Foreskin melanocyte (primary cell): ENCODE measurements at places on chromosomes 4 and X.
A peak's percentile ranks its signal among the peaks of the same experiment; 100 is the strongest.

DNA sequence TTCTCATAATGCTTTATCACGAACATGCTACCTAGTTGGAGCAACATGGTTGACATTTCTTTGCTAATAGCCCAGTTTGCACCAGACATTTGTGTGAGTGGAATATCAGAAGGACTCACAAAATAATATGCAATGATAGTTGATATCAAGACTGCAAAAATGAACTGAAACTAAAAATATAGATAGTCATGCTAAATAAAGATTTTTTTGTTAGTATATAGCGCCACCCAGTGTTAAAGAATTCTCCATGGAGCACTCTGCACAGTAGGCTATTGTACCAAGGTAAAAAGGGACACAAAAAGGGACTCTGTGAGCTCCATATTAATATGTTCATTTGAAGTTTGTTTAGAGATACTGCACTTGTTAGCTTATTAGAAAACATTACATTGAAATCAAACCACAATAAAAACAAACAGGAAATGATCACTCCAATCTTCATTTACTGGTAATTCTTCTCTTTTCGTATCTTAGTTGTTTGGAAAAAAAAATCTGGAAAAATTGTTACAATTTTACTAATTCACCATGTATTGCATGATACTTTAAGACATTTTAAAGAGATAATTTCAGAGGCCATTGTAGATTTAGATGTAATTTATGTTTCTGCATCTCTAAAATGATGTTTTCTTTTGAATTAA, 1509.6 kb downstream of the ADGRL3 start:
- DNase-seq = peak; percentile 67

DNA sequence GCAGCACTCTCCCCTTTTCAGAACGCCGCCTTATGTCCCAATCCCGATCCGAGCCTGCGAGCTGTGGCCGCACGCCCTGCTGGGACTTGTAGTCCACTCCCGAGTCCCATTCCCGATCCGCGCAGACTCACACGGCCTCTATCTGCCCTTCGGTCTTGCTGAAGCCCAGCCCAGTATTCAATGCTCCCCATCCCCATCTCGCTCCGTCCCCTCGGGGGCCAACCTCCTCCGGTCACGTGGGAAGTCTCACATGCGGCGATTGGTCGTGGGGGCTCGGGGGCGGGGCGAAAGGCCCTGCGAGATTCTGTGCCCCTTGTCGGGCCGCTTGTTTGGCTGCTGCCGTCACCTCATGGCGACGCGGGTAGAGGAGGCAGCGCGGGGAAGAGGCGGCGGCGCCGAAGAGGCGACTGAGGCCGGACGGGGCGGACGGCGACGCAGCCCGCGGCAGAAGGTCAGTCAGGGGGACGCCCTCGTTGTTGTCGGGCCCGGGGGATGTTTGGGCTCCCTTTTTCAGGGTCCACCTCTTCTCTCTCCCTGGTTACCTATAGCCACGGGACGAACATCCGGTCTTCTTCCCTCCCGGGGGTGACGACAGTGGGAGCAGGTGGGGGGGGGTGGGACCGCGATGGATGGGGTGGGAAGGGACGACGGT, at the start of gene TXLNG:
Gene TXLNG (plus strand): TSS at position 328 of the 652 bp plus-strand sequence. CDS start 22 bp downstream, at position 350.
- peak; percentile 96 for DNase-seq

GRCh38 chrX:101659601-101660063, at the start of gene ARMCX2:
ARMCX2 (minus strand) TSS chrX:101659850; CDS start chrX:101657588, 2,262 bp downstream.
- no peak for DNase-seq

DNA sequence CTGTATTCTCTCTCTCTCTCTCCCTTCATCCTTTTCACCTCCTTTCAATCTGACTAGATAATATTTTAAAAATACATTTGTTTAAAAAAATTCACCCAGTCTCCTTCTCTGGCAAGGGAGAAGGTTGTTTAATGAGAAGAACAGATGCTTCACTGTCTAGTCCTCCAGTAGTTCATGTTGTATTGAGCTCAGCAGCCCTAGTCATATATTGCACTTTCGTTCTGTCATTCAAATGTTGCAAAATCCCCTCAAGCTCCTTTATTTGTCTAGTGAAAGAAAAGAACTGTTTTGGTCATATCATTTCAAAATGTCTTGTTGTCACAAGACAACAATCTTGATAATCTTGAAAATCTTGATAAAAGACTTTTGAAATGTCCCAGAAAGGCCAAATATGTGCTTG, 248.0 kb downstream of the GALNTL6 start:
- DNase-seq = peak; percentile 70

DNA sequence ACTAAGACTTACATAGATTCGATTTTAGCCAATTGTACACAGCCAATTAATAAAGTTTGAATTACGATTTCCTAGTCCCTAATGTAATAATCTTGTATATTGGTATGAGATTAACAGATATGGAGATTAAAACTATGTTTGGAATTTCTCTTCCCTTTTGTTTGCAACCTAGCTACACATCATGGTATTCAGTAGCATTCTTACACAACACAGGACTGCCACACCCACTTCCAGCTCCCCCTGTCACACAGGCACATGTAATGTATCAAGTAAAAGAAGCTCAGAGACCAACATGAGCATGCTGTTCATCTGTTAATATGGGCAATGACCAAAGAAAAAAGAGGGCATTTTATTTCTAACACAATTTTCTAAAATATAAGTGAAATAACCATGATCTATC, 12.8 kb downstream of the SLC6A14 start:
- DNase-seq = no peak

GRCh38 chr4:76342191-76342590, 35.7 kb downstream of the STBD1 start:
- DNase-seq = no peak

- DNase-seq = no peak
These were observed 255.1 kb upstream of the GK2 start for GRCh38 chr4:79663141-79663540.

- no peak for DNase-seq
These were observed 41.1 kb downstream of the LIMCH1 start for GRCh38 chr4:41579043-41579442.

DNA sequence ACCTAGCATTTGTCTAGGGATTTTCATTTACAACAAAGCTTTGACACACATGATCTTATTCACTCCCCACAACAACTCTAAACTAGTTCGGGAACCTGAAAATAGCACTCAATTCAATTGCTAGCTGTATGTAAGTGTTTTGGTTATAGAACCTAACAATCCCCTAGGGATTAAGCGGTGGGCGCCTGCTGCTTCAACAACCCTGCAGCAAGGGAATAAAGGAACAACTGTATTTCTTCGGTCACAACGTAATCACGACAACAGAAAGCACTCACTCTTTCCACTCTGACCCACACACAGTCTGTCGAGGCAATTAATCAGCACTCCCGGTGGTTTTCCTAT, 674 bp upstream of the DIAPH2 start:
- DNase-seq = peak; percentile 36

DNA sequence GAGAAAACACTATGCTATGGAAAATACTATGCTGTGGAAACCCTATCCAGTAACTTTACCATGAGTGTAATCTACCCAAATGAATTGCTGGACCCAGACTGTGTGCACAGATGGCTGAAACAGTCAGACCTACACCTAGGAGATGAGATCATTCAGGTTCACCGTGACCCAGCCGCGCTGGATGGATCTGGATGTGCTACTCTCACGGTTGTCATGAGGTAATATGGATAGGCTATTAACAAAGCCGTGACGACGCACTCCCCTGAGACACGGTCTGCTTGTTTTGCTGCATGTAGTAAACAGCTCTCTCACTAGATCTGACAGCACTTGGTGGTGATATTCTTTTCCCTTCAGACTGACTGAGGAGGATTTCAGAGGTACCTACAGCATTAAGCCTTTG, 832.5 kb upstream of the GRID2 start:
- no peak for DNase-seq

DNA sequence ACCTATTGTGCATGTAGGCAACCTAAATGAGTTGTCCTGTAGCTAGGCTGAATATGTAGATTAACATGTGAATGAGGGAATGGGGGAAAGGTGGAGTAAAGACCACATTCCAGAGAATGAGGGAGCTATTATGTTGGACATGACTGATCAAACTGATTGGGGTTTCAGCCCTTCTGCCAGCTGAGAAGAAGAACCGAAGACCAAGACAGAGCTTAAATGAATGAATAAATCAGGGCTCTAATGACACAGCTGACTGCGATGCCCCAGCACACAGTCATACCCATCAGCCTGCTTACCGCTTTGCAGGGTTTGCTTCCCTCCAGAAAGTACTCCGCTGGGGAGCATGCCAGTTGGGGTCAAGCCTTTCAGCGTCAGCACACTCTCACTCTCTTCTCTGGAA, 315.4 kb downstream of the PPP3CA start:
- no peak for DNase-seq

DNA sequence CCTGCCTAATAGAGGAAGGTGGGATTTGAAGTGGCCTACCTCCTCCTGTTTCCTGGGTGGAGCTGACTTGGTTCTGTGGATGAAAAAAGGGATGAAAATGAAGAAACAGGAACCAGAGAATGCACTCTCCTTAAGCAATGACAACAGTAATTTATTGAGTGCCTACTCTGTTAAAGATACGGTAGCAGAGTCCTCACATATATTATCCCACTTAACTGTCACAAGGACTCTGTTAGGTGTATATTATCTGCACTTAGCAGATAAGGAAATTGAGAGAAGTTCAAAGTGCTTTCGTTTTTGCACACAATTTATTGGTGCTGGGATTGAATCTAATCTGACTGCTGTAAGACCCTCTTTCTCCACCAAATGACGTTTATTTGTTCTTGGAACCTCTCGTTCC, 301.2 kb downstream of the PACRGL start:
- no peak for DNase-seq

DNA sequence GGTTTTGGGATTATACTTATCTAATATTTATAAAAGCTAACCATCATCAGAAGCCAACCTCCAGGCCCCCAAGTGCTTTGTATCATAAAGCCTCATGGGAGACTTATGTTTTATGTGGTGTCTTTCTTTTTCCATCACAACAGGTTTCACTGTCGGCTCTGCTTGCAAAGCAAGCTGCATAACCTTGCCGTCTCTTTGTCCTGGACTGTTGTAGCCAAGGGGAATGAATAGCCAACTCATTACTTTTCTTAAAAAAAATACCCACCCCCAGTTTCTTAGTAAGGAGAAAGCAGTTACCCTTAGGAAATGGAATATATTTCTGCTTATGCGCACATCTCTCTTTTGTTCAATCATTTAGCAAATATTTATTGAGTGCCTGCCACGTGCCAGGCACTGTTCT, 40.7 kb downstream of the FAM184B start:
- DNase-seq = no peak

DNA sequence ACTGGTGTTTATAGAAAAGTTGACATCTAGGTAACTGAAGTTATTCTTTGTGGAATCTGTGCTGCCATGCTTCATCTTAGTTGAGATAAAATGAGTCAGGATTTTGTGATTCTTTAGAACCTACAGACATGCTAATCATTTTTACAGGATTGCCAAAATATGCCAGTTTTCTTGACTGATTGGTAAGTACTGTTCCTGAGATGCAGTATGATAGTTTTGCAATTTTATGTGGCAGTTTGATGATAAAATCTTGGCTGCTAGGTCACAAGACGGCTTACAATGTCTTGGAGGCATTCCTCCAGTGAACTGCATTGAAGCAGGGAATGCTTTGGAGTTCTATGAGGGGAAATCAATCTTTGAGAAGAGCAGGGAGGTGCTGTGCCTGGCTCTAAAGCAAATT, 104.4 kb upstream of the ESX1 start:
- no peak for DNase-seq

- DNase-seq = peak; percentile 73
These were observed 113.6 kb upstream of the CBLL2 start for GRCh38 chrX:22159071-22159470.

- DNase-seq = no peak
These were observed 172.4 kb upstream of the SCML1 start for GRCh38 chrX:17564689-17565409.

- no peak for DNase-seq
These were observed 133.6 kb upstream of the RASGEF1B start for GRCh38 chr4:81605271-81605670.

DNA sequence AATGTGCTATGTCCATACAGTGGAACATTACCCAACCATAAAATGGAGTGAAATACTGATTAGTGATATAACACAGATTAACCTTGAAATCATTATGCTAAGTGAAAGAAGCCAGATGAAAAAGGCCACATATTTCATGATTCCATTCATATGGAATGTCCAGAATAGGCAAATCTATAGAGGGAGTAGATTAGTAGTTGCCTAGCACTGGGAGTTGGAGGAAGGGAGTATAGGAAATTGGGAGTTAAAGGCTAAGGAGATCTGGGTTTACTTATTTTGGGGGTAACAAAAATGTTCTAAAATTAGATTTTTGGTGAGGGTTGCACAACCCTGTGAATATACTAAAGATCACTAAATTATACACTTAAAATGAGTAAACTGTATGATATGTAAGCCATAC, 26.8 kb downstream of the ENOX2 start:
- DNase-seq = no peak
